ENCODE measurements at places on chromosomes 3 and 15.

GRCh38 chr3:101963902-101964362 lies 114.6 kb downstream of the NFKBIZ start:
- no peaks in the 10 kb centered on the region for H3K4me1 ChIP-seq
- H3K27me3 ChIP-seq, result no peaks in the 10 kb centered on the region
- no peak overlapping the region for H3K4me3 ChIP-seq

DNA sequence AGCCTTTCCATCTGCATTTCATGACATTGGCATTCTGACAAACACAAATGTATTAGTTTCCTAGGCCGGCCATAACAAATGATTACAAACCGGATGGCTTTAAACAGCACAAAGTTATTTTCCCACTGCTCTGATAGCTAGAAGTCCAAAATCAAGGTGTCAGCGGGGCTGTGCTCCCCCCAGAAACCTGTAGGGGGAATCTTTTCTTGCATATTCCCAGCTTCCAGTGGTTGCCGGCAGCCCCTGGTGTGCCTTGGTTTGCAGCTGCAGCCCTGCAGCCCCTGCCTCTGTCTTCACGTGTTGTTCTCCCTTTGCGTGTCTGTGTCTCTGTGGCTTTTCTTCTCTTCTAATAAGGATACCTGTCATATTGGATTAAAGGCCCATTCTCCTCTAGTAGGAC lies 79.0 kb upstream of the CDV3 start:
- no peak overlapping the region for H3K4me3 ChIP-seq
- no peak for DNase-seq
- peaks cover 5% of the 10 kb centered on the region for H3K36me3 ChIP-seq
- peaks cover 22% of the 10 kb centered on the region for H3K4me1 ChIP-seq

DNA sequence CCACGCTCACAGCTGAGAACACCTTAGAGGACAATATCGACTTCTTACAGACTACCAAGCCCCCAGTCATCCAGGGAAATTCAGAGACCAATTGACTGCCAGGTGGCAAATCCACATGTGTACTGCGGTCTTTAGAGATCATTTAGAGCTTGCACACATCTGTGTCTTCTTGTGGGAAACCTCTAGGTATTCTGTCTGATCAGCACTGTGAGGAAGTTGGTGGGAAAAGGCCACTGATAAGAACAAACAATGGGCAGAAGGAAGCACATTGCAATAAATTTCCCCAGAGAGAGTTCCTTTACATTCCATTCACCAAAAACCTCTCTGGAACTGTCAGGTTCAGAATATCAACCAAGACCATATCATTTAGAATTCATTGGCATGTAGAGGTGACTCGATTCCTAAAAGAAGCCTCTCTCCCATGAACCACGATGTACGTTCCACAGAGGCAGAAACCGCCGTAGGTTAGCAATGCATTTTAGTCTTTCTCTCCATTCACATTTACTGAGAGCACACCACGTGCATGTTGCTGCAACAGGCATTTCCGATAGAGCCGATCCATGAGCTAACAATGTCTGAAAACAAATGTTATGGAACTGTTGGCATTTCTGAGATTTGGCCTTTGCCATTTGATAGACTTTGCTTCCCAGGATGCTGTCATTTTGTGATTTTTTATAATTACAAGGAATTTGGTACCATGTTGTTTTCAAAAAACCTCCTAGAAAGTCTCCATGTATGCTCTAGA lies 287.3 kb upstream of the TPRG1 start:
- no peak overlapping the region for H3K4me3 ChIP-seq
- no peaks in the 10 kb centered on the region for H3K27me3 ChIP-seq
- H3K4me1 ChIP-seq, result peaks cover 4% of the 10 kb centered on the region
- H3K36me3 ChIP-seq, result peaks cover 6% of the 10 kb centered on the region
- DNase-seq, result no peak

DNA sequence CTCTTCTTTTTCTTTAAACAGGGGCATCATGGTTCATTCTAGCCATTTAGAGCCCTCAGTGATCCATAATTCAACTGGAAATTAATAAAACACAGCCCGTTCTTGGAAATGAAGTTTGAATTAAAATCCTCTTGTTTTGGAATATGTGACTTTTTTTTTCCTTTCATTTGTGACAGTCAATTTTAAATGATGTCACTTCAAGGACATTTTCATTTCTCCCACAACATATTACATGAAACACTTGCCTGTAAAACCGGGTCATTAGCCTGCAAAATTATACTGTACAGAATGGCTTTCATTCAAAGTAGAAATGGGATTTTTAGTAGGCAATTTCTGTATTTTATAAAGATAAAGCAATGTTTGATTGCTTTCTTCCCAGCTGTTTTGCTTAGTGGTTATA lies 789 bp upstream of the SEMA6D start:
- H3K4me1 ChIP-seq, result peaks cover 2% of the 10 kb centered on the region
- no peaks in the 10 kb centered on the region for H3K36me3 ChIP-seq
- H3K27me3 ChIP-seq, result peaks cover 58% of the 10 kb centered on the region
- no peak overlapping the region for H3K27ac ChIP-seq

DNA sequence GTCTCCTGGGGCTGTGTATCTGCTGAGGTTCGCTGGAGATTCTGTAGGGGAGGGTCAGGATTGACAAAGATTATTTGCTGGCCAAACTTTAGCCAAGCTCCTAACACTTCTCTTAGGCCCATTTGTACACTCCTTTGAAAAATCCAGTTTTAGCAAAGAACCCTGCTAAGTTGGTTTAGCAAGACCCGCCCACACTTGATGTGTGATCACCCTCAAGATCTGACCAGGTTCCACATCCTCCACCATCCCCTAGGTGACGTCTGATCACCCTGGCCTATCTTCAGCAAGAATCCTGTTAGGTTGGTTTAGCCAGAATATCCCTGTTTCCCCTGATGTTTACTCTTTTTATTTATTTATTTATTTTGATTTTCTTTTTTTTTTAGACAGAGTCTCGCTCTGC lies 14.8 kb upstream of the SLC35G2 start:
- no peak for DNase-seq
- no peak overlapping the region for H3K4me3 ChIP-seq
- H3K27ac ChIP-seq, result peak overlapping the region; percentile 27
- no peaks in the 10 kb centered on the region for H3K27me3 ChIP-seq
- H3K4me1 ChIP-seq, result no peaks in the 10 kb centered on the region

- H3K4me1 ChIP-seq, result no peaks in the 10 kb centered on the region
- H3K27me3 ChIP-seq, result no peaks in the 10 kb centered on the region
- no peak overlapping the region for H3K4me3 ChIP-seq
- no peak for DNase-seq
Observed at GRCh38 chr3:117874904-117875874, 1159.5 kb downstream of the IGSF11 start.

- no peak for DNase-seq
- H3K4me3 ChIP-seq, result no peak overlapping the region
- H3K27me3 ChIP-seq, result no peaks in the 10 kb centered on the region
- no peaks in the 10 kb centered on the region for H3K4me1 ChIP-seq
- H3K36me3 ChIP-seq, result no peaks in the 10 kb centered on the region
Observed at GRCh38 chr3:65716071-65716751, 322.5 kb downstream of the MAGI1 start.

GRCh38 chr3:196431181-196432136 lies 768 bp downstream of the UBXN7 start:
- no peaks in the 10 kb centered on the region for H3K27me3 ChIP-seq
- peaks cover 18% of the 10 kb centered on the region for H3K4me1 ChIP-seq
- H3K27ac ChIP-seq, result peak overlapping the region; percentile 89
- peaks cover 39% of the 10 kb centered on the region for H3K36me3 ChIP-seq
- peak; percentile 28 for DNase-seq

- H3K4me1 ChIP-seq, result no peaks in the 10 kb centered on the region
- no peaks in the 10 kb centered on the region for H3K27me3 ChIP-seq
- no peak for DNase-seq
- no peak overlapping the region for H3K4me3 ChIP-seq
- no peaks in the 10 kb centered on the region for H3K36me3 ChIP-seq
- no peak overlapping the region for H3K27ac ChIP-seq
Observed at GRCh38 chr3:62134061-62134496, 239.3 kb downstream of the FEZF2 start.

DNA sequence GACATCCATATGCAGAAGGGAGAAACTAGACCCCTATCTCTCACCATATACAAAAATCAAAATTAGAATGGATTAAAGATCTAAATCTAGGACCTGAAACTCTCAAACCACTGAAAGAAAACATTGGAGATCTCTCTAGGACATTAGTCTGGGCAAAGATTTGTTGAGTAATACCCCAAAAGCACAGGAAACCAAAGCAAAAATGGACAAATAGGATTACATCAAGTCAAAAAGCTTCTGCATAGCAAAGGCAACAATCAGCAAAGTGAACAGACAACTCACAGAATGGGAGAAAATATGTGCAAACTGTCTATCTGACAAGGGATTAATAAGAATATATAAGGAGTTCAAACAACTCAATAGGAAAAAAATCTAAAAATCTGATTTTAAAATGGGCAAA lies 54.8 kb downstream of the MYO9A start:
- no peak for DNase-seq
- no peaks in the 10 kb centered on the region for H3K36me3 ChIP-seq
- no peak overlapping the region for H3K4me3 ChIP-seq
- peaks cover 31% of the 10 kb centered on the region for H3K4me1 ChIP-seq
- H3K27ac ChIP-seq, result no peak overlapping the region
- no peaks in the 10 kb centered on the region for H3K27me3 ChIP-seq

DNA sequence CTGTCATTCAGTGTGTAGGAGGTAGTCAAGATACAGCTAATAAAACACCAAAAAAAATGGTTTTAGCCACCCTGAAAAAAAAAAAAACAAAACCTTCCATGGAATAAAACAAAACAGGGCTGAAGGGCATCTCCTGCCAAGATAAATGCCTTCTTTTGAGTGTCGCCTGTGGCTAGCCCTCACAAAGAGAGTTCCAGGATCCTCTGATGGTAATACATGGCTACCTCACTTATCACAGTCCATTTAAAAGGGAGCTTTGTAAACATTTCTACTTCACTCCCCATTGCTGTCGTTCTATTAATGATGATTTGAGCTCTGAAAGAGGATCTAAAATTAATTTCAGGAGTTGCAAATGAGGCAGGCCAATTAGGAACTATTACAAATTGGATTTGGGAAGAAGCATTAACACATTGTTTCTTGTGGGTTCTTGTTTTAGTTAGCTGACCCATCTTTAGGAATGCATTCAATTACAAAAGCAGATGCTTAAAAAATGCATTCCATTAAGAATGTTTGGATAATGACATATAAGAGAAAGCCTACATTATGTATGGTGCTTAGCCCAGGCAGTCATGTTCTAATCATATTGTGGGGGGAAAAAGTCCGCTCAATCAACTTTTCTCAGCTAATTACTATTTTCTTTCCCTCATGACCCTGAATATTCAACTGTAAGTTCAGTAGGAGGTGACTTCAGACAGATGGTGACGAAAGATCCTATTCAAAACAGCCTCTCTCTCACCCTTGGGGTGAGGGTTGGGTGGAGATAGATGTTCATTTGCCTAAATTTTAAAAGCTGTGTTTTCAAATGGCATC lies 255.1 kb upstream of the WNT5A start:
- H3K36me3 ChIP-seq, result no peaks in the 10 kb centered on the region
- no peaks in the 10 kb centered on the region for H3K27me3 ChIP-seq
- H3K4me3 ChIP-seq, result no peak overlapping the region
- no peak overlapping the region for H3K27ac ChIP-seq

DNA sequence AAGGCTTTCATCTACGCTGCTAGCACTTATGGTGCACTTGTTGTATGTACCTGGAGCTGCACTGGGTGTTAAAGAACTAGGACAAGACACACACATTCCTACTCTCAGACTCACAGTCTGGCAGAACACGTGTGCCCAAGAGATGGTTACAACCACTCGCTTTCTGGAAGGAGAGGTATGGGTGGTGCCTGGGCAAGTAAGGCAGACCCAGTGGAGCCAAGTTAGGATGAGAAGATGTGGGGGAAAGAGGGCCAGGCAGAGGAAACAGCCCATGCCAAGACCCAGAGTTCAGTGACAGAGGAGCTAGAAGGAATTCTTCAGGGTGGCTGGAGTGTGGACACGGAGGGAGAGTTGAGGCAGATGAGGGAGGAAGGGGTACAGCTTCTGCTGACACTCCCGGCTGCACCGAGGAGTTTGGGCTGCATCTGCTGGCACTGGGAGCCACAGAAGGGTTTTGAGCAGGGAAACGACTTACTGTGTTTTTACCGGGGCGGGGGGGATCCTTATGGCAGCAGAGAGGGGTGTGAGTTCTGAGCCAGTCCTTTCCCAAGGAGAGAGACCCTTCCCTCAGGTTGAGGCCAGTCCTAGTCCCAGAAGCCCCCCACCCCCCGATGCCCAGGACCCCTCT lies 59.0 kb downstream of the GRIP2 start:
- no peak for DNase-seq
- H3K4me1 ChIP-seq, result no peaks in the 10 kb centered on the region
- H3K4me3 ChIP-seq, result no peak overlapping the region
- H3K27me3 ChIP-seq, result no peaks in the 10 kb centered on the region
- H3K27ac ChIP-seq, result peak overlapping the region; percentile 75

DNA sequence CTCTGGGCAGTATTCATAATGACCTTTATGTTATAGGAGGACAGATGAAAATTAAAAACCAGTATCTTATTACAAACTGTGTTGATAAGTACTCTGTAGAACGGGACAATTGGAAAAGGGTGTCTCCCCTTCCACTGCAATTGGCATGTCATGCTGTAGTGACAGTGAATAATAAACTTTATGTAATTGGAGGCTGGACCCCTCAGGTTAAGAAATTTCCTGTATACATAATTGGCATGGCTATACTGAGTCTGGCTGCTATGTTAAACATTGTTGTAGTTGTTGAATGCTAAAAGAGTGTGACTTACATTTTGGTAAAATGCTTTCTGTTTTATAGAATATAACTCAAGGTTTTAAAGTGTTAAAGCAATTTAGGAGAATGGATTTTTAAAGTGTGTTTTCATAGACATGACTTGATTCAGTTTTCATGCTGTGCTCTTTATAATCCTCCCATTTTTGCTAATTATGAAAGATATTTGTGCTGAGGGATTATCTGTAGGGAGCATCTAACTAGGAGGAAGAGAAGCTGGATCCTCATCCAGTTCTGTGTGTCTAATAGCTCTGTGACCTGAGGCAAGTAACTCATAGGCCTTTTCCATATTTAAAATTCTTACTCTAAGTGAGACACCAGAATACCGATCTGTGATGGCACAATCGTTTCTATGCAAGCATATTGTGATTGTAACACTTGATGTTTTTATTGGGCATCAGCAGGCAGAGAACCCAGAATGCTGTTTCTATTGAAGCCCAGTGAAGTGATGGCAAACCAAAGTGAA lies 13.0 kb downstream of the KBTBD12 start:
- no peak overlapping the region for H3K27ac ChIP-seq
- DNase-seq, result no peak
- H3K4me1 ChIP-seq, result no peaks in the 10 kb centered on the region
- no peaks in the 10 kb centered on the region for H3K36me3 ChIP-seq

- peak overlapping the region; percentile 93 for H3K4me3 ChIP-seq
- H3K4me1 ChIP-seq, result peaks cover 33% of the 10 kb centered on the region
- DNase-seq, result no peak
Observed at GRCh38 chr3:52537165-52537620, 788 bp downstream of the UQCC5 start.

- no peak overlapping the region for H3K27ac ChIP-seq
- DNase-seq, result no peak
- no peak overlapping the region for H3K4me3 ChIP-seq
- no peaks in the 10 kb centered on the region for H3K4me1 ChIP-seq
- H3K27me3 ChIP-seq, result no peaks in the 10 kb centered on the region
- H3K36me3 ChIP-seq, result no peaks in the 10 kb centered on the region
Observed at GRCh38 chr3:64621275-64621674, 66.5 kb downstream of the ADAMTS9 start.

GRCh38 chr3:7195934-7196333 lies 335.0 kb downstream of the GRM7 start:
- no peaks in the 10 kb centered on the region for H3K4me1 ChIP-seq
- H3K27me3 ChIP-seq, result no peaks in the 10 kb centered on the region
- no peaks in the 10 kb centered on the region for H3K36me3 ChIP-seq
- H3K4me3 ChIP-seq, result no peak overlapping the region
- no peak for DNase-seq
- H3K27ac ChIP-seq, result no peak overlapping the region
